ENCODE measurements at places on chromosomes 6 and 20.

DNA sequence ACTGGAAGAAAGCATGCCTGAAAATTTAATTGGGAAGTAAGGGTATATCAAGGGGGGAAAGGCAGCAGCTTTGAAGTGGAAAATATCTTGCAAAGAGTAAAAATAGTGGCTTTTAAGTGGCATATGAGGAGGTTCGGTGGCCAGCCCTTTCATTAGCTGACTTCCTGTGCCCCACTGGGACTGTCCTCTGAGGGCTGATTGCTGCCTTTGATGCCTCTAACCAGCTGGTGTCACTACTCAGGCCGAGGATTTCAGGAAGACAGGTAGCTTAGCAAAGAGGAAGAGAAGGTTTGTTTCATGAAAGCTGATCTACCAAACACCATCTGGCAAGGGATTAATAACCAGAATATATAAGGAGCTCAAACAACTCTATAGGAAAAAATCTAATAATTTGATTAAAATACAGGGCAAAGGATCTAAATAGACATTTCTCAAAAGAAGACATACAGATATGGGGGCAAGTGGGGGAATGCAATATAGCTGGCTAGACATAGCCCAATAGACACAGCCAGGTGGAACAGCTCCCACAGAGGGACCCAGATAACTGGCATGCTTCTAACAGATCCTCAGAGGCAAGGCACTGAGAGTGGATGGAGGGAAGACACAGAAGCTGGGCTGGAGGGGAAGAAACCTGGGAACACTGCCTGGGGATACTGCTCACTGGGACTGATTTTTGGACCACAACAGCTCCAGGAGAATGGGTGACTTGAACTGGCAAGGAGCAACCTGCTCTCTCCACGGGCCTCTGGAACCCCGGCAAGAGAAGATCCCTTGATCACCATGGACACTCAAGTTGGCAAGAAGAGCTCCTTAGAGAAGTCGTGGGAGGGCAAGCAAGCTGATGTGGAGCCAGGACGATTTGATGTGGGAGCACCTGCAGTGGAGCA, 33.2 kb downstream of the CCN2 start:
- no peak for DNase-seq

DNA sequence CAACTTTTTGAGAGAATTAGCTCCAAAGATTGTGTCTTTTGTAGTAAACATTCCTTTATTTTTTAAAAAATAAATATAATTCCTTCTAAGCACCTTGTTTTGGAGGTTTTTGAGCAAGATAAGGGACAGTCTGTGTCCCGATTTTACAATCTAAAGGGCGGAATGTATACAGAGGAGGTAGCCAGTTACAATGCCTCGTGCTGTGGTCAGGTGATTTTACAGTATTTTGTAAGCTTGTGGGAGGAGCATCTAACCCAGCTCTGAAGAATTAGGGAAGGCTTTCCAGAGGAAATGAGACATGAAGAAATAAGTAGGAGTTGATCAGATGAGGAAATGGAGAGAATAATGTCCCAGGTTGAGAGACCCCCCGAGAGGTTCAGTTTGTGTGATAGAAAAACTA, 1.3 kb downstream of the HINT3 start:
- no peak for DNase-seq

- peak; percentile 6 for DNase-seq
Measured at GRCh38 chr20:53157443-53158408, 185.6 kb downstream of the TSHZ2 start.

- DNase-seq, result no peak
Measured at GRCh38 chr6:150343434-150343833, 25.4 kb upstream of the IYD start.

DNA sequence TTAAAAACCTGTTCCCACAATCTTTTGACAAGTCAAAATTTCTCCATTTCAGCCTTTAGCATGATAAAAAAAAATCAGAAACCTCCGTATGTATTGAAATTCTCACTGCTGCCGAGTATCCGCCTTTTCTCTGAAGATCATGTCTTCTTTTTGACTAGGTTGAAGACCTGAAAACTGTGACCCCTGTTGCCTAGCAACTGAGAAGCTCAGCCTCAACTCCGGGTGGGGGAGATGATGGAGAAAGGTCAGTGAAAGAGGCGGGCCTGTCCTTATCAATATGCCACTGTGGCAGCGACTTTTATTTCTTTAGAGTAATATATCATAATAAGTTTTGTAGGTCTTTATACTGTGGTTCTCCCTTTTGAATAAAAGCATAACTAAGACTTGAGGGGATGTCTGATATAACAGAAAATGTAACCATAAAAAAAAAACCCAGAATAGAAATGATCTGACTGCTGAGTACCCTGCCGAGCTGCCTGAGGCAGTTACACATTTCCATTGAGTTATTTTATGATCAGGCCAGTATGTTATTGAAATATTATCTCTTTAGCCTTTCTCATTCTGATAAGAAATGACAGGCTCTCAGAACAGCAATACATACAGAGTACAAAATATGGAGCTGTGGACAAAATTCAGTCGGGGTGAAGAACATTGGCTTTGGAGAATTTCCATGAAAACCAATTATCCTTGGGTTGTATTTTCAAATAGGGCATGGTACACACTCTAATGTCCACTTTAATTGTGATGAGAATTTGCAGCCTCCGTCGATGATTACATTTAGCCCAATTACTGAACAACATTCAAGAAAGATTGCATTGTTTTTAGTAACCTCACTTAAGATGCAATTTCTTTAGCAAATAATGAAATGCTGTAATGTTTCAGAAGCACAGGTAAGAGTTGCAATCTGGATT, 136.7 kb upstream of the EEF1E1 start:
- DNase-seq, result no peak

GRCh38 chr20:4299216-4299615, 283.9 kb upstream of the RNF24 start:
- no peak for DNase-seq

DNA sequence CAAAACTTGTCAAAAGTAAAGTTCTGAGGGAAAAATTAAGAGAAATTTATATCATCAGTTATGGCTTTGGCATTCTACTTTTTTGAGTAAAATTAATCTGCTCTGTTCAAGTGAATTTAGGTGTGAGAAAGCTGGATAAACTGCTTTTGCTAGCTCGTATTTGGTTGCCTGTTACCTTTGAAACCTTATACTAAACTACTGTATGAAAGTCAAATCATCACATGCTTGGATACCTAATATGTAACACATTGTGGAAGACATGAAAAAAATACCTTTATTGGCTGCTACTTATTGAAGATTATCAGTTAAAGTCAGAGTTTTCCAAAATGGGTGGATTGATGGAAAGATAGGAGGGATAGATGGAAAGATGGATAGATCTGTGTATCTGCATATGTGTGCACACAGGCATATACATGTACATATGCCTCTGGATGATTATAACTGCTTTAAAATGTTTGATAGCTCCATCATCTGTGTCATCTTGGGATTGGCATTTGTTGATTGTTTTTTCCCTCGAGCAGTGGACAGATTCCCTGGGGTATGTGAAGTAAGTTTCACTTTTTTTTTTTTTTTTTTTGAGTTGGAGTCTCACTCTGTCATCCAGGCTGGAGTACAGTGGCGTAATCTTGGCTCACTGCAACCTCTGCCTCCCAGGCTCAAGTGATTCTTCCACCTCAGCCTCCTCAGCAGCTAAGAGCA, 24.3 kb downstream of the SCAF8 start:
- DNase-seq, result no peak

DNA sequence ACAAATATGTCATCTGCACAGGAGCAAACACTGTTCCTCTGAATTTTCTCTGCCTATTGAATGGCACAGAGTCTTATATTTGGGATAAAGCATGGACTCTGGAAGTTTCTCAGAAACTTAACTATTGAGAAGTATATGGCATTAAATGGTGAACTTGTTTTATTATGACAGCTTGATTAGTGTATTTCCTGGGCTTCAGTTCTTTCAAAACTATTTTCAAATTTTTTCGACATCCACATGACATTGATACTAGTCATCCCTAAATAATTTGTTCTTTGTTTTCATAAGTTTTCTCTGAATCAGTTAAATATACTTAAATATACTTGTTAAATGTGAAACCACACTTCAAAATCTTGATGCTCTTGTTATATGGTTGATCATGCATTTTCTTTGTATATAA, 144.0 kb upstream of the TSHZ2 start:
- no peak for DNase-seq

GRCh38 chr20:2101057-2101864, at the start of gene STK35:
Gene STK35 (plus strand): TSS chr20:2101827. CDS start chr20:2101882, 55 bp downstream.
- DNase-seq, result no peak

DNA sequence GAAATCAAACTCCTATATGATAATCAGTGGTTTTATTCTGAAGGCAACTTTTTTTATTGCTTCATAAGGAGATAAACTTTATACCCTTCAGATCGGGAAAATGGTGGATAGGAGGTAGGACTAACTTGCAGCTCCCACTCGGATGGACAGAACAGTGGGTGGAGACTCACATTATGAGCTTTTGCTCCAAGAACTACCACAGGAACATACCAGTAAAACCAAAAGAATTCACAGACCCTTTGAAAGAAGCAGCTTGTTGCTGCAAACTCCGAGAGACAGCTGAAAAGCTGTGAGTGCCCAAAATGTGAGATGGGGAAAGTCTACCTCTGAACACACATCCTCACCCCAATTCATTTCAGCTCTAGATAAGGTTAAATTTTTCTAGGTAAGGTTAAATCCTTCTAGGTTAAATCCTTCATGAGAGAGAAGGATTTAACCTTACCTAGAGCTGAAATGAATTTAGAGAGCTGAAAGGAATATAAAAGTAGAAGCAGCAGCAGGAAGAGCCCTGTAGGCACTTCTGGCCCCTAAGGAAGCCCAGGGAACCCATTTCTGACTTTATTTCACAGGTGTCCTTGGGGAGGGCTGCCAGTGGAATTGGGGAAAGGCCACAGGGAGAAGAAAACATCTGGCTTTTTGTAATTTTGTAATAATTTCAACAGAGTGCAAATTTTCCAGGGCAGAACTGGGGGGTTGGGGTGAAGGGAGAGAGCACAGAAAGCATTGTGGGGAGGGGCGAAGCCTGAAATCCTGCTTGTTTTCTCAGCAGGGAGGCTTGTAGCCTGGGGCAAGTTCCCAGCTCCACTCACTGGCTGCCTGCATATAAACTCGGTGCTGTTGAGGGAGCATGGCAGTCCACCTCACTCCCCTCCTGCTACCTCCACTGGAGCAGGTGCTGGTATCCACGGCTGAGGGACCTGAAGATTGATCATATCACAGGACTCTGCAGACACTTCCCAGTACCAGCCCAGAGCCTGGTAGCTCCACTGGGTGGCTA, 65.9 kb upstream of the HCRTR2 start:
- no peak for DNase-seq

DNA sequence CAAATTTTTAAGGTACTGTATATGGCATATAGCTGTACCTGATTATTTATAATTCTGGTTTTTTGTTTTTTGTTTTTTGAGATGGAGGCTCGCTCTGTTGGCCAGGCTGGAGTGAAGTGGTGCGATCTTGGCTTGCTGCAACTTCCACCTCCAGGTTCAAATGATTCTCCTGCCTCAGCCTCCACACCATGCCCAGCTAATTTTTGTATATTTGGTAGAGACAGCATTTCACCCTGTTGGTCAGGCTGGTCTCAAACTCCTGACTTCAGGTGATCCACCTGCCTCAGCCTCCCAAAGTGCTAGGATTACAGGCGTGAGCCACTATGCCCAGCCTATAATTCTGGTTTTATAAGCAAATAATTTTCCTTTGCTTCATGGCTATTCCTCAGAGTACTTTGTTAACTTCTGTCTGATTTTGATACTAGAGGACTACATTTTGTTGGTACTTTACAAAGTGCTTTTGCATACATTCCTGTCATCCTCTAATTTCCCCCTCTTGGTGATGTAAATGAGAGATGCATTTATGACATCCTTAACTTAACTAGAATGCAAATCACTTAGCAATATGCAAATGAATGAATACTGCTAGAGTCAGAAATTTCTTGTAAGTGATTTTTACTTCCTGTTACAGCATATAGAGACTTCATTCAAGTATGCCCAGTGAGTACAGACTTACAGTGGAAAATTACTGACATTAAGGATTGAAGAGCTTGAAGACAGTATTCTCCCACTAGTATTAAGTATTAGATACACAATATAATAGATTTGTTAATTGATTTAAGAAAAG, 35.7 kb upstream of the ARID1B start:
- DNase-seq, result no peak

- DNase-seq, result no peak
Measured at GRCh38 chr6:116827561-116828240, 1.2 kb downstream of the GPRC6A start.

DNA sequence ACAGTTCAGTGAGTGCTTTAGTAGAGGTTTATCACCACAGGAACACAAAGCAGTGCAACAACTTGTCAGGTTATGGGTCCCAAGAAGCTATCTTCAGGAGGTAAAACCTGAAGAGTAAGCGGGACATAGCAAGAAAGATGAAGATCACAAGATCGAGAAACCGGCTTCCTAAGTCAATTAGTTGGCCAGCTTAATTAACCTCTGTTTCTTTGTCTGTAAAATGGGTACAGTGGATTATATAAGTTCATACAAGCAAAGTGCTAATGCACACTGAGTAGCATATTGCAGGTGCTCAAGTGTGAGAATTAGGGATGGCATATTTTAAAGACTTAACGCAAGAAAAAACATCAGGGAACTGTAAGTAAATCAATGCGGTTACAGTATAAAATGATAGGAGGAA, 12.5 kb downstream of the FBXO30 start:
- DNase-seq, result no peak

- DNase-seq, result no peak
Measured at GRCh38 chr6:111927321-111927720, 54.1 kb upstream of the FYN start.

- DNase-seq, result no peak
Measured at GRCh38 chr6:37801605-37801940, 18.0 kb upstream of the ZFAND3 start.

- DNase-seq, result no peak
Measured at GRCh38 chr6:84453499-84453898, 226.1 kb upstream of the CEP162 start.

All from T-cell (primary cell).